ENCODE measurements at places on chromosomes 4 and X. TPM values are rescaled to one million over a fixed set of nuclear protein-coding genes. Genes with fewer than 3 reads are reported as not detected.

The RHOXF2B gene
- not detected for total RNA-seq

The SOD3 gene
- 0.20 TPM for total RNA-seq

The TAF1 gene
- 32.2 TPM for total RNA-seq

The NOX1 gene
- not detected for total RNA-seq

The CT45A2 gene
- total RNA-seq, result not detected

The COX7B2 gene
- not detected for total RNA-seq

The SYN1 gene
- 0.24 TPM for total RNA-seq

The ANXA3 gene
- not detected for total RNA-seq

The CYTL1 gene
- not detected for total RNA-seq

The TCEAL2 gene
- total RNA-seq, result not detected

The FAM133A gene
- not detected for total RNA-seq

The TMEM144 gene
- total RNA-seq, result 0.10 TPM

The TXK gene
- total RNA-seq, result 5.9 TPM

The KCND1 gene
- 1.1 TPM for total RNA-seq

The GYG2 gene
- total RNA-seq, result not detected

The PLXNA3 gene
- total RNA-seq, result 27.6 TPM

The FGG gene
- total RNA-seq, result 1.8 TPM

GRCh38 chr4:183905593-183906488 lies 734 bp downstream of the STOX2 start:
- no peak for DNase-seq

- DNase-seq, result no peak
Observed at GRCh38 chrX:121254336-121254735, 206.9 kb downstream of the GLUD2 start.

DNA sequence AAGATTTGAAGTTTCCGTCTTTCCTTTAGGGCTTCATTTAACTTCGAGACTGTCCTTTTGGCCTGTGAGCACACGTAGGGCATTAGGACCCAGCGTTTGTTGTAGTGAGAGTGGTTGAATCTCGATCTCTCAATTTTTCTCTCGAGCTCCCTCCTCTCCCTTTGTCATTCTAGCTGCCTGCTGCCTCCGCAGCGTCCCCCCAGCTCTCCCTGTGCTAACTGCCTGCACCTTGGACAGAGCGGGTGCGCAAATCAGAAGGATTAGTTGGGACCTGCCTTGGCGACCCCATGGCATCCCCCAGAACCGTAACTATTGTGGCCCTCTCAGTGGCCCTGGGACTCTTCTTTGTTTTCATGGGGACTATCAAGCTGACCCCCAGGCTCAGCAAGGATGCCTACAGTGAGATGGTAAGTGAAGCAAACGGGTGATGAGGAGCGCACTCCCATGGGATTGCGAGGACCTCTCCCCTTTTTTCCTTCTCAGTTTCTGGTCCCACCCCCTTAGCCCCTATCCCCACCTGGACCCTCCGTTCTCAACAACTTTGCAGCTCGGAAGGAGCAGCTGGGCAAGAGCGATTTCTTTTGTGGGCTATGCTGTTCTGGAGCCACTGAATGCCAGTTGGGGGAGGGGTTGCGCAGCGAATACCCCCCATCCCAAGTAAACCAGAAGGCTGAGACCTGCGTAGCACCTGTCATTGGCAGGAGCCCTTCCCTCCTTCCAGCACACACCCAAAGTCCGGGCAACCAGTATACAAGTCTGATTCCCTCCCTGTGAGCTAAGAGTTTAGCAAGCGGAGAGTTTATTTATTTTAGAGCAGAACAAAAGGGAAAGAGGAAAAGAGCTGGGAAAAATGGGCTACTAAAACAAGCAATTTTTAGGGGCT lies at the start of gene TMEM35A:
Gene TMEM35A (plus strand): TSS at position 164 of the 883 bp plus-strand sequence. CDS start 124 bp downstream, at position 288.
- no peak for DNase-seq

DNA sequence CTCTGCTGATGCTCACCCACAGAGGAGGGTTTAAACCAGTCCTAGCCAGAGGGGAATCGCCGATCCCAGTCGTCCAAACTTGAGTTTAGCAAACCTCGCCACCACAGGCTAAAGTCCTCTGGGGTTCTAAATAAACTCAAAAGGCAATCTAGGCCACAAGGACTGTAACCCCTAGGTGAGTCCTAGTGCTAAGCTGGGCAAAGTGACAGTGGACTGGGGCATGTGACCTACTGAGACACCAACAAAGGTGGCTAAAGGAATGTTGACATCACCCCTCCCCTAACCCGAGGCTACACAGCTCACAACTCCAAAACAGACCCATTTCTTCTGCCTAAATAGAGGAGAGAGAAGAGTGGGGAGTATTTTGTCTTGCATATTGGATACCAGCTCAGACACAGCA lies 142.8 kb upstream of the PRDX4 start:
- no peak for DNase-seq

GRCh38 chrX:17511556-17511955 lies 136.6 kb downstream of the NHS start:
- DNase-seq, result no peak

- DNase-seq, result no peak
Observed at GRCh38 chr4:78612398-78613178, 61.0 kb downstream of the ANXA3 start.

GRCh38 chrX:11766487-11766886 lies 8.4 kb downstream of the MSL3 start:
- DNase-seq, result no peak

- DNase-seq, result no peak
Observed at GRCh38 chrX:118780509-118780908, 43.1 kb upstream of the ZCCHC12 start.

DNA sequence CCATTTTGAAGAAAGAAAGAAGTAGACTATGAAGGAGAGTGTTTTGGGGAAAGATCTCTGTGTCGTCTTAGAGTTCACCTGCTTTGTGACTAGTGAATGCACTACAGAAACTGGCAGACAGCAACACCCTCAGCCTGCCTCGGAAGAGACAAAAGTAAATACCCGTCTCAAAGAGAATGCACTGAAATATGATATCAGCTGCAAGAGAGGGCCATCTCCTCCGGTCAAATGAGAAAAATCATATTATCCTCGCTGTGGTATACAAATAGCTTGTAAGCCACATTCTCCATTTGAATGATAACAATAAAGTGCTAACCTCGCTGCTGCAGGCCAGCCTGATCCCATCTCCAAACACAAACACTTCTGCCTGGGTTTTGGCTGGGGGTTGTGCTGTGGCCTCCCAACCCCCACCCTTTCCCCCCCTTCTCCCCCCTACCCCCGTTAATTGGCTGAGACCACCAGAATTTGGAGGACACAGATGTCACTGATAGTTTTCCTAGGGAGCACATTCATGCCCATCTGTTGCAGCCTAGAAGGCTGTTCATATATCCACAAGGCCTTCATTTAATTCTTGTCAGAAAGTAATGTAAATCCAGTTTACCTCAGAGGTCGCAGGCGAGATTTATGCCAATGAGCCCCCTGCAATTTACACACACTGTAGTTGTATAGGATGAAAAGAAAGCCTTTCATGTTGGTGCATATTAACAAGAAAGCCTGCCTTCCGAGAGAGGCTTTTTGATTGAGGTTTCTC lies 46.3 kb downstream of the ALPK1 start:
- no peak for DNase-seq

GRCh38 chr4:101307899-101308298 lies 39.4 kb downstream of the PPP3CA start:
- no peak for DNase-seq

DNA sequence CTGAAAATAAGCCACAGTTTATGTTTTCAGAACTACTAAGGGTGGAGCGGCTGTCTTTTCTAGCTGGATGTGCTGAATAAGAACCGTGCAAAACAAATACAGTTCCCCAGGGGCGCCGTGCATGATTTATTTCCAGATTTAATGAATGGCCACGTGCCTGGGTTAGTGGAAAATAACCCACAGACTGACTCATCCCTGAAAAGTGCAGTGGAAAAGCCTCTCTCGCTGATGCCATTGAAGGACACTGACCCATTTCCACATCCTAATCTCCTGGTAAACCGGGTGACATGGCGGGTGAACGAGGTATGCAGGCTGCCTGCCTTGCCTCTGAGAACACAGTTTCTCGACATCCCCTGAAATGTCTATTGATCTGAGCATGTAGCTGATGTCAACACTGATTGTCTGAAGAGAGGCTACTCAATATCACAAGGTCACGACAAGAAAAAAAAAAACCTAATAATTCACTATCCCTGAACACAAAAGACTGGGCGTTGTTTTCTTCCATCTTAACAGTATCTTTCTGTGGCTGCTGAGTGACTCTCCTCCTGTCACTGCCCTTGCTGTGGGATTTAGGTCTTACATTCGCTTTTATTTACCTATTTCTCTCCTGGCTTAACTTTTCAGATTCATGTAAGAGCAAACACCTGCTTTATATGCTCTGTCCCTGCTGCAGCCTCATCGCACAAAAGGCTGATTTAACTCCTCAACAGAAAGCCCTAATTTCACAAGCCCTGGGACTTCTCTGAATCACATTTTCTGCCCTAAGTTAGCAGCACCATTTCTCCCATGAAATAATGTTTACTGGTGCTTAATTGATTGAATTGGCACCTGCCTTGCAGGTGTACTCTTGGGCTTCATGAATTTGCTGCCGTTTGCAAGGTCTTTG lies 76.9 kb upstream of the SCOC start:
- DNase-seq, result no peak

GRCh38 chr4:8769645-8770517 lies 101.8 kb downstream of the HMX1 start:
- no peak for DNase-seq

GRCh38 chr4:158094413-158095134 lies 78.3 kb downstream of the GASK1B start:
- no peak for DNase-seq

DNA sequence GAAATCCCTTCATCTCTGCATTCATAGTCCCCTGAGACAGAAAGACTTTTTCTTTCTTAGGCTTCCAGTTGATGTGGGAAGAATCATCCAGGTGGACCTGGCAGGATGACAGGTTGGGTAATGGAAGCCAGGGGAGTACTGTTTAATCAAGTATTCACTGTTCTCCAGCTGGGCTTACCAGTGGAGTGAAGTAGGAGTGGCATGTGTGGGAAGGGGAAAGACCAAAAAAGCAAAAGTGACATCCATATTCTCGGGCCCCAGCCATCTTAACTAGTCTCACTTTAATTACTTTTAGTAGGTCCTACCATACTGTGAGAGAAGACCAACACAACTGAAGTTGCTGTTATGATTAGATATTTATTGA lies 18.5 kb downstream of the VSIG4 start:
- no peak for DNase-seq

- no peak for DNase-seq
Observed at GRCh38 chr4:74042681-74043080, 4.2 kb upstream of the CXCL3 start.

DNA sequence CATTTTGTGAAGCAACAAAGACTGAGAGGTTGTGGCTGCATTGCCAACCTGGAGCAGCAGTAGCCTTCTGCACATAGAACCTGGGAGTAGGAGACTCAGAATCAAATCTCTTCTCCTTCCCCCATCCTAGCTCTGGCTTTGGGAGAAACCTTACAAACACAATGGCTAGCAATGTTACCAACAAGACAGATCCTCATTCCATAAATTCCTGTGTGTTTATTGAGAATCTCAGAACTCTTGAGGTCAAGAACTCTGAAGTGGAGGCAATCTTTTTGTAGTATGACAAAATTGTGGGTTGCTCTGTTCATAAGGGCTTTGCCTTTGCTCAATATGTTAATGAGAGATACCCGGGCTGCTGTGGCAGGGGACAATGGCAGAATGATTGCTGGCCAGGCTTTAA lies 406.7 kb upstream of the SPANXN1 start:
- DNase-seq, result no peak

All from activated T-cell treated with anti-CD3 and anti-CD28 coated beads, Interleukin-2, amount 50 U/mL, for 4 hours (primary cell).